Islet precursor cell (in vitro differentiated cells): ENCODE measurements at places on chromosomes 5 and 9.
A peak's percentile ranks its signal among the peaks of the same experiment; 100 is the strongest.

- no peak for DNase-seq
These were observed 3.3 kb downstream of the LPAR1 start for GRCh38 chr9:111034898-111035539.

DNA sequence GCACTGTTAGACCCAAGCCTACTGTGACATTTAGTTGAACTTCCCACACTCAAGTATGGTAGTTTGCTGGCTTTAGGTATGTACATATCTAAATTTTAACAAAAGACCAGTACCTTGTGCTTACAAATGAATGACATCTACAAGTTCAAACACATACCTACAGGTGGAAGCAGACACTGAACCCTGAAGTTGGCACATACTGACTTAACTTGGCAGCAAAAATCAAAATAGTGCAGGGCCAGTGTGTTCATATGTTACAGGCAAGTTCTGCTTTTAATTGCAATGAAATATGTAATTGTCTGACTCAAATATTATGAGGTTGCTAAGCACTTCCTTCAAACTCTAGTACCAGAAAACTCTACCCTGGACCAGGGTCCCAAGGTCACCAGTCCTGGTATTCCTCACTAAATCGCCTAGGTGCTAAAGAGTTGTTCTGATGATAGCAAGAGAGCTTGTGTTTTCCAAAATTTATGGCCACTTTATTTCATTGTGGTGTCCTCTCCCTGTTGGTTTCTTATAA is 77.4 kb downstream of the MEGF10 start:
- no peak for DNase-seq

GRCh38 chr5:12623408-12623807 is 719.2 kb upstream of the CTNND2 start:
- no peak for DNase-seq

GRCh38 chr5:61575103-61575502 is 243.0 kb downstream of the ZSWIM6 start:
- DNase-seq, result peak; percentile 84

DNA sequence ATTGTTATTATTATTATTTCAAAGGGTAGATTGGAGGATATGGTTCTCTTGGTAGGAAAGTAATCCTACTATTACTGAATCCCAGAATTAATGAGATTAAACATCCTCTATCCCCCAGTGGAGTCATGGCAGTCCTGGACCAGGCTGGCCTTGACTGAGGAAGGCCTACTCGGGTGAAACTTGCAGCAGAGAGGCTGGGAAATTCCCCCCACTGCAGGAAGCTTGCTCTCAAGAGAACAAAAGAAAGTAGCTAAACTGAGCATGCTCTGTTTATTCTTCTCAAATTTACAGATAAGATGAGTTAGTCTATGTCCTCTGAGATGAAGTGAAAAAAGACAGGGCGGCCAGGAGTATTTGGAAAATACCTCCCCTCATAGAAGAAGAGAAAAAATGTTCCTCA is 233.9 kb upstream of the RPS23 start:
- DNase-seq, result no peak

GRCh38 chr5:132426525-132427138 is 57.1 kb downstream of the SLC22A5 start:
- peak; percentile 86 for DNase-seq

DNA sequence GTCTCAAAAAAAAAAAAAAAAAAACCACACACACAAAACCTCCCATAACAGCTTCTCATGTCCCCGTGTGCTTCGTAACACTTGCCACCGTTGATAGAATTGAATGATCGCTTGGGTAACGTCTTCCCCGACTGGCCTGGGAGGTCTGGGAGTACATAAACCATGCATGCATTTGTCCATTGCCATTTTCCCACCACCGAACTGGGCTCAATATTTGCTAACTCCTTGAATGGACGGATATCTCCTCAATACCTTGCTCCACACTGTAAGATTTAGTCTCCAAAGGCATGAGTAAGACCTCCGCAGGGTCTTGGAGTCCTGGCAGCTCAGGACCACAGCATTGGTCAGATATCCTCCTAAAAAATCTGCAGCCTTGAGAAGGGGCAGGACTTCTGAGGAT is 3.2 kb upstream of the P4HA2 start:
- DNase-seq, result peak; percentile 22

GRCh38 chr9:94639061-94639998 is at the start of gene FBP1:
Gene FBP1, minus strand, starts transcription at chr9:94639518. Its CDS starts 208 bp downstream, at chr9:94639310.
- DNase-seq, result peak; percentile 71

DNA sequence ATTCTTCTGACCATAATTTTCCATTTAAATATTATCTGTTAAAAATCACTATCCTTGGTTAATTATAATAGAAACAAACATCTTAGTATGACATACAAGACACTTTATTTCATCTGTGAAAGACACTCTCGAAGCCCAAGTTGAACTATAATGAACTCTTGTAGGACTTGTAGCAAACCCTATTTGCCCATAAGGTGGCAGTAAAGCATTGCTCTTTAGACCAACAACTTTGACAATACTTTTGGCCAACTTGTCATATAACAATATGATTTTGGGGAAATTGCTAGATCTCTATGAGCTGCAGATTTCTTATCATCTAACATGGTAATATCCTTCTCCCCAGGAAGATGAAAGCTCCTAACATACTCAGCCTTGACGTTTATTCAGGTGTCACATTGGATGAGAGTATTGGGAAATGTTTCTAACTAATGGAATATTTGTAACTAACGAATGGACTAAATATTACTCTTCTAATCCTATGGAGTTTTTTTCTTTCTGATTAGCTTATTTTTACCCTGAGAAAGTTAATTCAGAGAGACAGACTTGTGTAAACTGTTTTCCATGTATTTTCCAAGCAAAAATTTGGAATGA is 11.0 kb downstream of the SPINK14 start:
- DNase-seq, result no peak

DNA sequence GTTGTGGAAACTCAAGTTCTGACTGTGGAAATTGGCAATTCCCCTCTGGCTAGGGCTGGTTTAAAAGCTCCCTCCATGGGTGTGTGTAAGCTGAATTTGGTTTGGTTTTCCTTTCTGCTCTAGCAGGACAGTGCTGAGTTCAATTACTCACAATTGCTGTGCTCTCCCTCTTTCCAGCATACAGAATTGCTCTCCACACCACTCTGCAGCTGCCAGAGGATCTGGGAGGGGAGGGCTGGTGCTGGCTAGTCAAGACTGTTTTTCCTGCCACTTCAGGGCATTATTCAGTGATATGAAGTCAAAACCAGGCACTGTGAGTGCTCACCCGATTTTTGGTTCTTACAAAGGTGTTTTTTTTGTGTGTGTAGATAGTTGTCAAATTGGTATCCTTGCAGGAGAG is 336.9 kb upstream of the SLC24A2 start:
- peak; percentile 78 for DNase-seq

- no peak for DNase-seq
These were observed 655.5 kb upstream of the ZNF608 start for GRCh38 chr5:125401724-125402622.

GRCh38 chr5:35073160-35073559 is 25.4 kb upstream of the AGXT2 start:
- DNase-seq, result no peak

DNA sequence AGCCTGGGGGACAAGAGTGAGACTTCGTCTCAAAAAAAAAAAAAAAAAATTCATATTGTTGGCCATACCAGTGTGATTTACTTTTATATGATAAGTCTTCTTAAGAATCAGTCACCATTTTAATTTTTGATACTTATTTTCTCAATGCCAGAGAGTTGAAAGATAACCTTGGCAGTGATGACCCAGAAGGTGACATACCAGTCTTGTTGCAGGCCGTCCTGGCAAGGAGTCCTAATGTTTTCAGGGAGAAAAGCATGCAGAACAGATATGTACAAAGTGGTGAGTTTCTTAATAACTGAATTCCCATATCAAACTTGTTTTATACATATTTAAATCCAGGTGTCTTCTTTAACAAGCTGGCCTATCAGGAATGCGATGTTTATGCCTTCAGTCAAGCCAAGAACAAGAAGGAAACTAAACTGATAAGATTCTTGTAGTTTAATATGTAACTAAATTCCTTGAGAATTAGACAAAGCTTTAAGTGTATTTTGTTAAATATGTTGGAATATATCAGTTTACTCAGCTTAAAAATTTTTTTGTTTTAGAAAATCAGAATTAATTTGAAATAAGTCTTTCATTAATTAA is 81.5 kb downstream of the NIPBL start:
- no peak for DNase-seq

- peak; percentile 47 for DNase-seq
These were observed 49.3 kb downstream of the SPRY4 start for GRCh38 chr5:142275496-142275895.

DNA sequence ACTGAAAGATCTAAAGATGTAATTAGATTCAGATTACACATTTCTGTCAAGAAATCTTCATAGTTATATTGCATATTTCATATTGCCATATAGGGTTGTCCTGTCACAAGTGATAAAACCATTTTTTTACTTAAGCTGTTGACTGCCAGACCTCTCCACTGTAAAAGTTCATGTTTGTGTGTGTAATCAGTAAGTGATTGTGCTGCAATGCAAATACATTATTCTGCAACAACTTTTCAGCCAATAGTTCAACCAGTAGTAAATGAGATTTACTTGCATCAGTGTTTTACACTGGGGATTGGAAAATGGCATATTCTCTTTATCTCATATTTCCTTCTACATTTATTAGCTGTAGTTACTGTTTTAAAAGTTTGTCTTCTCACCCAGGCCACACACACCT is 603.9 kb upstream of the RORB start:
- DNase-seq, result no peak
